Posterior cingulate gyrus (tissue), 11 donors: ENCODE measurements at places on chromosomes 13 and 19.

DNA sequence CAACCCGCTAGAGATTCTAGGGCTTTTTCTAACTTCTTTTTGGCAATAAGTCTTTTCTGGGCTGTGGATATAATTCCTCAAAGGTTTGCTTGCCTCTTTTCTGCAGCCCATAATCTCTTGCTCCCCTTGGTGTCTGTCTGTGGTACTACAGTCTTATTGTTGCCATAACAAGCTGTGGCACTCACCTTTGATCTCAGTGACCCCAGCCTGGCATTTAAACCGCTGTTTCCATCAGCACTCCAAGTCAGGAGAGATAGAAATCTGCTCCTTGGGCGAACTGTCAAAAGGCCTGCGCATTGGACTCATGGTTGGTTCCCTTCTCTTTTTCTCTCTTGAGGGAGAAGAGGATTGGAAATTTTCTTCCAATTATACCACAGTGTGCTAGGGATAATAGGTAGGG, 14.5 kb upstream of the MPHOSPH8 start:
- no peak for DNase-seq

- DNase-seq = peak; percentile 67
These were observed 735 bp downstream of the BRSK1 start for GRCh38 chr19:55284405-55285058.

GRCh38 chr19:3986260-3987041, 1.2 kb upstream of the EEF2 start:
- DNase-seq = no peak

DNA sequence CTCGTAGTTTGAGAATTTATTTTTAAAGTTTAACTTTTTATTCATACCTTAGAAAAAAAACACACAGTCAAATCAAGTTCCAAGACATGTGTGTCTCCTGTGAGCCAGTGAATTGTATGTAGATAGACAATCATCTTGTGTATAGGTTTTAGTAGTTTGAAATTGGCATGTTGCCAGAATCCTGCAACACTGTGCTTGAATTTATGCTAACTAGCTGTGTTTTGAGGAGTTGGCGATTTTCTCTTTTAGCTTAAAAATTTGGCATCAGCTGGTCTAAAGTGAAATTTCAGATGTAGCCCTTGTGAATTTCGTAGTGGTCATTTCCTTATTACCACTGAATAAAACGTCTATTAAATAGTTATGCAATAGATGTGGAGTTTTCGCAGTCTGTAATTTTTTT, 213.2 kb downstream of the ATP8A2 start:
- DNase-seq = no peak

- no peak for DNase-seq
These were observed 25.7 kb downstream of the CNMD start for GRCh38 chr13:52713894-52714293.

- no peak for DNase-seq
These were observed 79.2 kb upstream of the LRCH1 start for GRCh38 chr13:46473806-46474205.

DNA sequence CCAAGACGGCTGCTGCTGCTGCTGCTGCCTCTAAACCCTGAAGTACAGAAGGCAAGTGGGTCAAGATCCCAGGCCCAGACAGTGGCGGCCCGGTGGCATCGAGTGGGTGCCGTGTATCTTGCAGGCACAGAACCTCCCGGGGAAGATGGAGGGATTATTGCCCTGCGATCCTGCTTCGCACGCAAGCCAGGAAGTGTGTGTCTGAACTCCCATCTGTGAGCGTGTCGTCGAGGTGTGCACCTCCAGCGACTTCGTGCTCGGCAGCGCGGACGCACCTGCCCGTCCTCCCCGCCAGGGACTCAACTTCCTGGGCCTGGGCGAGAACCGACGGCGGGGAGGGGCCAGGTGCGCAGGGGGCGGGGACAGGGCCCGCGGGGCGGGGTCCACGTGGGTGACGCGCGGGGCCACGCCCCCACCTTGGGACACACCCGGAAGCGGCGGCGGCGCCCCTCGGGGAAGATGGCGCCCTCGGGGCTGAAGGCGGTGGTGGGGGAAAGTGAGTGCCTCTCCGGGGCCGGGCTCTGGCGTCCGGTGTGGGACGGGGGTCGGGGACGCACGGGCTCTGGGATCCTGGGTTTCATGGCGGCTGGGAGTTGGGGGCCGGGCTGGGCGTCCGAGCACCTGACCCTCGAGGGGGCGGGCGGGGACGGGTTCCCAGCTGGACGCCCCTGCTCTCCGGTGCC, at the start of gene STXBP2:
Gene STXBP2 (plus strand): TSS at position 420 of the 683 bp plus-strand sequence. CDS start 40 bp downstream, at position 460.
- DNase-seq = no peak

- DNase-seq = no peak
These were observed 9.8 kb upstream of the CIRBP start for GRCh38 chr19:1259206-1259875.

- peak; percentile 69 for DNase-seq
These were observed 37.6 kb upstream of the C1QTNF9 start for GRCh38 chr13:24271601-24272451.

DNA sequence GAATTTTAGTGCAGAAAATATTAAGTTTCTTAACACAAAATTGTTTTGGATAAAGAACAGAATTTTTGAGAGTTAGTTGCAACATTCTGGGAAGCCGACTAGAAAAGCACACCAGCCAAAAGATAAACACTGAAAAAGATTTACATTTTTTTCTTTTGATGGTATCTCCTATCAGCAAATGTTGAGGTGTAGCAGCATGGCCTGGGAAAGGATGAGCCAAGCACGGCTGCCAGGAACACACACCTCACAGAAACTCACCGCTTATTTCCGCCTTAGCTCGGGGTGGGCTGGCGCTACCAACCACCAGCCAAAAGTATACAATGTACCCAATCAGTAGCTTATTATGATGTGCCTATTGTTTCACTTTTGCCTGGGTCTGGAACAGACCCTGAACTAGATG, 134.7 kb downstream of the MIPEP start:
- no peak for DNase-seq

- peak; percentile 97 for DNase-seq
These were observed at the start of gene MYADM for GRCh38 chr19:53867225-53868090. Gene MYADM, plus strand, starts transcription at chr19:53867883. Its CDS starts 5,647 bp downstream, at chr19:53873530.
